ENCODE measurements at places on chromosomes 12 and 14.

- DNase-seq: no peak
These were observed 78.0 kb downstream of the DBX2 start for GRCh38 chr12:44972746-44973421.

- DNase-seq: no peak
These were observed 379.9 kb upstream of the DCN start for GRCh38 chr12:91562476-91562875.

GRCh38 chr12:97640826-97641225 is 178.2 kb downstream of the RMST start:
- DNase-seq: no peak

DNA sequence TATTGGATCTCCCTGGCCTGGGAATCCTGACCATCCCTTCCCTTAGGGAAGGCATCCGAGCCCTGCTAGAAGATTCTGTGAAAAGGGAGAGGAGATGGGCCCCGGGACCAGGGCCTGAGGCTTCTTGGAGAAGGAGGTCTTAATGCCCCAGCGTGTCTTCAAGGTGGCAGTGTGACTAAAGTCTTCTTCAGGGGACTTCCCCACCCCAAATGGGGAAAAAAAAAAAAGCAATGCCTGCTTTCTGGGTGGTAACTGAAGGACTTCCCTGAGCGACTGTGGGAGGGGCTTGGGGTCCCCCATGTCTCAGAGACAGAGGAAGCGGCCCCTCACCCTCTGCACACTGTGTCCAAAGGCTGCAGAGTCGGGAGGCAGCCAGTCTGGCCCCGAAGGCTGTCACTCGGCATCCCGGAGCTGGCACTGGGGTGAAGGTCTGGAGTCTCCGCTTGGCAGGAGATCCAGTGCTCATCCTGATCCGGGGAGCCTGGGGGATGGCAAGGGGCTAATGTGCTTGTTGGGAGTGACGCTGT is 7.8 kb upstream of the PGF start:
- DNase-seq: no peak

Measured in naive thymus-derived CD4-positive, alpha-beta T cell (primary cell).